ENCODE measurements at places on chromosomes 13 and 19. TPM values are rescaled to one million over a fixed set of nuclear protein-coding genes. Genes with fewer than 3 reads are reported as not detected.

GRCh38 chr13:33111414-33112110 is 95.3 kb downstream of the KL start:
- no peaks in the 10 kb centered on the region for H3K27me3 ChIP-seq
- DNase-seq, result no peak
- no peak overlapping the region for H3K4me3 ChIP-seq
- no peak overlapping the region for H3K27ac ChIP-seq

DNA sequence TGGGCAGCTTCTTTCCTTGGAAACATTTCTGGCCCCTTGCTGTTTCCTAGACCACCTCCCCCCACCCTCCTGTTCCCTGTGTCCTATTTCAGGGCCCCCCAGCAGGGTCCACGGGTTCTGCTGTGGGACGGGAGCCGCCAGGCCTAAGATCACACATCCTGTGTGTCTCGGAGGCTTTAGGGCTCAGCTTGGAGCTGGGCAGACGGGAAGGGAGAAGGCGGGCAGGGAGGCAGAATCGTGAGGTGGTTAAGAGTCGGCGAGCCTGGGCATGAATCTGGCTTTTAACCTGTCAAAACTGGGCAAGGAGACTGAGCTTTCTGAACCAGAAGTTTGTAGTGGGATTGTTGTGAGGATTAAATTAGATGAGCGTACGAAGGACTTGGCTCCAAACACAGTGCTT is 4.8 kb downstream of the KCNC3 start:
- DNase-seq, result no peak
- H3K27me3 ChIP-seq, result peaks cover 9% of the 10 kb centered on the region
- no peak overlapping the region for H3K4me3 ChIP-seq
- H3K4me1 ChIP-seq, result no peaks in the 10 kb centered on the region
- no peaks in the 10 kb centered on the region for H3K36me3 ChIP-seq

- H3K4me1 ChIP-seq, result peaks cover 18% of the 10 kb centered on the region
- H3K27ac ChIP-seq, result no peak overlapping the region
- no peaks in the 10 kb centered on the region for H3K36me3 ChIP-seq
- H3K27me3 ChIP-seq, result no peaks in the 10 kb centered on the region
- DNase-seq, result no peak
These were observed 527.5 kb downstream of the RFC3 start for GRCh38 chr13:34345258-34345965.

- no peak overlapping the region for H3K27ac ChIP-seq
- H3K27me3 ChIP-seq, result peaks cover 12% of the 10 kb centered on the region
- H3K36me3 ChIP-seq, result no peaks in the 10 kb centered on the region
- no peak overlapping the region for H3K4me3 ChIP-seq
These were observed 9.8 kb downstream of the SHISA7 start for GRCh38 chr19:55433292-55433691.

- peak; percentile 72 for DNase-seq
- H3K36me3 ChIP-seq, result no peaks in the 10 kb centered on the region
- no peaks in the 10 kb centered on the region for H3K27me3 ChIP-seq
- H3K4me3 ChIP-seq, result no peak overlapping the region
- H3K4me1 ChIP-seq, result peaks cover 2% of the 10 kb centered on the region
These were observed 131.3 kb downstream of the LACC1 start for GRCh38 chr13:44011036-44011435.

DNA sequence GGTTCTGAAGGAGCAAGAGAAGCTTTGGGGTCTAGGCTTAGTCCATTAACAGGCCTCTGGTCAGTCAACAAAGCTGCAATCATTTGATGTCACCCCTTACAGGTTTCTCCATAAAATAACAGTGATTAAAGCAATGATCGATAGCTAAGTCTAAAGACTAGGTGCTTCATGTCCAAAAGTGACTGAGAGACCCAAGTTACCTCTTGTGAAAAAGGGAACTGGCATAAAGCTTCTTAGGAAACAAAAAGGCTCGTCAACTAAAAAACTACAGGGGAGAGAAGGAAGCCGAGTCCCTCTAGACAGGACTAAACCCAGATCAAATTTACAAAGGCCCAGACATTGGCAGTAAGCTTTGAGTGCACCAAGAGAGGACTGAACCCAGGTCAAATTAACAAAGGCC is 2.2 kb downstream of the DCUN1D2 start:
- no peaks in the 10 kb centered on the region for H3K27me3 ChIP-seq
- H3K36me3 ChIP-seq, result no peaks in the 10 kb centered on the region
- DNase-seq, result no peak
- H3K4me3 ChIP-seq, result no peak overlapping the region
- peaks cover 10% of the 10 kb centered on the region for H3K4me1 ChIP-seq

GRCh38 chr13:40819797-40820315 is 30.4 kb downstream of the SLC25A15 start:
- DNase-seq, result no peak
- H3K27me3 ChIP-seq, result no peaks in the 10 kb centered on the region
- H3K36me3 ChIP-seq, result no peaks in the 10 kb centered on the region
- no peak overlapping the region for H3K27ac ChIP-seq
- H3K4me3 ChIP-seq, result no peak overlapping the region

DNA sequence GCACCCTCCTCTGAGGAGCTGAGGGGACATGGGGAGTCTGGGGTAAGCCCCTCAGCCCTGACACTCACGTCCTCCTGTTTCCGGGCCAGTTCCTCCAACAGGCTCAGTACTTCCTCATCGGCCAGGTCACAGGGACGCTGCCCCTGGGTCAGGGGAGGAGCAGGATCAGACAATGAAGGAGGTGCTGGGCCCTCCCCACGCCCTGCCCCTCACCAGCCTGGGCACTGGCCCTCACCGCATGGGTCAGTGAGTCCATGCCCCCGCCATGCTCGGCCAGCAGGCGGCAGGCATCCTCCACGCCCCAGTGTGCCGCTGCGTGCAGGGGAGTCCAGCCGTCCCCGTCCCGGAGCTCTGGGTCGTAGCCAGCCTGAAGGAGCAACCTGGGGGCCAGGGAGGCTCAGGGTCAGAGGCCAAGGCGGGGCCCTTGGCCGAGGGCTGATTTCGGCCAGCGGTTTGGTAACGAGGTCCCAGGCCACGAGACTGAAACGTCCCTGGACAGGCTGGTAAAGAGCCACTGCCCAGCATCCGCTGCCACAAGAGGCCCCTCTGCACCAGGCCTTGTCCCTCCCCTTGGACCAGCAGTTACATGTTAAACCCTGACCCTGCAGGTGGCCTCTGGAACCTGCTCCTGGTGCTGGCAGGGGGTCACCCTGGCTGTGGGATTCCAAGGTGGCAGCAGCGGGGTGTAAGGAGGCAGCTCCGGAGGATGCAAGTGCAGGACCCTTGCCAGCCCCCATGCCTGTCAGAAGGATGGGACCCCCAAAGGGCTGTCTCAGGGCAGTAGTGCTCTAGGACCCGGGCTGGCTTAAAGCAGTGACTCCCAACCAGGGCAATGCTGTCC is 18.5 kb downstream of the PPP1R12C start:
- H3K4me3 ChIP-seq, result no peak overlapping the region
- no peak for DNase-seq
- H3K27ac ChIP-seq, result no peak overlapping the region

GRCh38 chr19:40718774-40719391 is 2.0 kb downstream of the ITPKC start:
- peak overlapping the region; percentile 99 for H3K4me3 ChIP-seq
- H3K36me3 ChIP-seq, result peaks cover 3% of the 10 kb centered on the region
- no peaks in the 10 kb centered on the region for H3K27me3 ChIP-seq
- peak; percentile 93 for DNase-seq
- H3K4me1 ChIP-seq, result peaks cover 41% of the 10 kb centered on the region

DNA sequence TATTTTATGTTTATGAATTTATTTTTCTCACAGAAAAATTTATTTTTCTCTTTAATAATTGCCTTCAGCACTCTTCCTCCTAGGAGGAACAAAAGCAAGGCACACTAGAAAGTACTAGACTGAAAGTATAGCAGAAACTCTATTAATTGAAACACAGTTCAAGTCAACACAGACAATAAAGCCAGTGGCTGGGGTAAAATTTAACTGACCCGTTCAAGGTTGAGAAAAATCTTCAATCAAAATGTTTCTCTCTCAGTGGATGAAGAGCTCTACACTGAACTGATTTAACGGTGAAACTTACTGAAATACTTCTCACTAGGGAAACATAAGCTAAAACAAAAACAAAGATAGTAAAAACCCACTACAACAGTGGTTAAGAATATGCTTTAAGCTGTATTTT is 230.1 kb upstream of the MIR17HG start:
- H3K4me1 ChIP-seq, result peaks cover 3% of the 10 kb centered on the region
- no peaks in the 10 kb centered on the region for H3K27me3 ChIP-seq
- peak overlapping the region; percentile 71 for H3K27ac ChIP-seq
- no peak for DNase-seq
- no peaks in the 10 kb centered on the region for H3K36me3 ChIP-seq

- H3K4me3 ChIP-seq, result no peak overlapping the region
- no peaks in the 10 kb centered on the region for H3K36me3 ChIP-seq
- no peaks in the 10 kb centered on the region for H3K4me1 ChIP-seq
These were observed 904.8 kb upstream of the PCDH20 start for GRCh38 chr13:62320129-62321108.

- no peak overlapping the region for H3K4me3 ChIP-seq
- no peak overlapping the region for H3K27ac ChIP-seq
- no peaks in the 10 kb centered on the region for H3K27me3 ChIP-seq
- no peaks in the 10 kb centered on the region for H3K4me1 ChIP-seq
These were observed 14.6 kb downstream of the PLD3 start for GRCh38 chr19:40363069-40363468.

DNA sequence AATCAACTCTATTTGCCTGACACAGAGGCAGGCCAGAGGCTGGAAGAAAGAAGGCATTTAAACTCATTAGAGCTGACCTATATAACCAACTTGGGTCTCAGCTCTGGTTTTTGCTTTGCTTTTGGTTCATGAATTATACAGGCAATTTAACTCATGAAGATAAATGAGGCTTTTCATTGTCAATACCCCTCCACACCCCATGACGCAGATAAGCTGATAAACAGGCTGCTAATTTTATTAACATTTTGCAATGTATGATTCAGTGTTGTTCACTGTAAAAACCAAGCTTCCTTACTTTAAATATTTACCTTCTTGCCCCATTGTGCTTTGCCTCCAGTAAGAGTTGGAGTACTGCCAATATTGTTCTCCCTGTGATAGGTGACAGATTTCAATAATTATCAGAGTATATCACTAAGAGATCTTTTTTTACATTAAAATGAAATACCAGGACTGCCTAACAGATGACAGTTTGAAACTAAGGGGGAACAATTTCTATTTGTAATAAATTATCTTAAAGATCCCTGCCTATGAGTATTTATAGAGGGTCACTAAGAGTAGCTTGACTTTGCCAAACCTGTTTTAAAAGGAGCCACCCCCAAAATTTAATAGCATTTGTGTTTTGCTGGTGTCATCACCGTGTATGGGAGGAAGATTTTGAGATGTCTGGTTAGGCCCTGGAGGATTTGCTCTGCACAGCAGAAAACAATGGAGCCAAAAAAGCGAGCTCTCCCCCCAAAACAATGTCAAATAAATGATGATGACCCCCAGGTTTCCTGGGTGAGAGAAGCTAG is 472.7 kb upstream of the NBEA start:
- DNase-seq, result no peak
- H3K4me3 ChIP-seq, result no peak overlapping the region
- no peak overlapping the region for H3K27ac ChIP-seq
- H3K4me1 ChIP-seq, result no peaks in the 10 kb centered on the region

DNA sequence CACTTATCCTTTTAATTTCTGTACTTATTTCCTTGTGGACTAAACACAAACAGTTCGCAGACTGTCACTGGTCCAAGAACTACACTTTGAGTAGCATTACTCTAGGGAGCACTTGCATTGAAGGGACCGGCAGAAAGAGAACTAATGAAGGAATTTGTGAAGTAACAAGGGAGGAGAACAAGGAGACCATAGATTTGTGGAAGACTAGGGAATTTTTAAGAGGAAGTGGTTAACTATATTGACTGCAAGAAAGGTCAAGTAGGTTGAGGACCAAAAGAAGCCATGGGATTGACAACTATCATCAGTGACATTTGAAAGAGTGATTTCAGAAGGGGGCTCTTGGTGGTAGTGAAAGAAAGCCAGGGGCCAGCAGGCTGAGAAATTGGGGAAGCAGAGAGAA is 4.0 kb upstream of the RB1 start:
- no peak overlapping the region for H3K27ac ChIP-seq
- no peaks in the 10 kb centered on the region for H3K27me3 ChIP-seq
- H3K36me3 ChIP-seq, result no peaks in the 10 kb centered on the region
- no peaks in the 10 kb centered on the region for H3K4me1 ChIP-seq

- H3K27me3 ChIP-seq, result no peaks in the 10 kb centered on the region
- H3K36me3 ChIP-seq, result no peaks in the 10 kb centered on the region
- H3K4me1 ChIP-seq, result peaks cover 3% of the 10 kb centered on the region
- H3K4me3 ChIP-seq, result no peak overlapping the region
- no peak overlapping the region for H3K27ac ChIP-seq
These were observed 33.1 kb downstream of the CEBPG start for GRCh38 chr19:33406521-33407139.

GRCh38 chr13:106471957-106472543 is 63.4 kb downstream of the EFNB2 start:
- H3K27me3 ChIP-seq, result no peaks in the 10 kb centered on the region
- no peak overlapping the region for H3K4me3 ChIP-seq
- H3K4me1 ChIP-seq, result no peaks in the 10 kb centered on the region
- DNase-seq, result no peak

DNA sequence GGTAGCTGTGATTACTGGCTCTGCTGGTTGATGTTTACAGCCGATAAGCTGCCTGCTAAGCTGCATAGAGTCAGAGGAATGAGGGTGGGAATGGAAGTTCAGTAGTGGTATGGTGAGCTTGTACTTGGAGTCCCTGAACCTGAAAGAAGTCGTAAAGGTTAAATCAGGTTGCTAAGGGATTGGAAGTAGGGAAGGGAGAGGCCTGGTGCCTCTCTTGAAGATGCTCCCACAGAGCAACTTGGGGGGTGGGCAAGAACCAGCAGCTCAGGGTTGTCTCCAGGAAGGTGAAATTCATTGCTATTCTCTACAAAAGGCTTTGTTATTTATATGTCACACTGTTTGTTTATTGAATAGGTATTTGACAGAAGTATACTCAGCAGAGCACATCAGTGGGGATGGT is 73.8 kb upstream of the OLFM4 start:
- no peaks in the 10 kb centered on the region for H3K4me1 ChIP-seq
- H3K4me3 ChIP-seq, result no peak overlapping the region
- H3K27me3 ChIP-seq, result no peaks in the 10 kb centered on the region
- H3K27ac ChIP-seq, result no peak overlapping the region
- no peaks in the 10 kb centered on the region for H3K36me3 ChIP-seq
- DNase-seq, result no peak

KLK10 gene
- not detected for polyA plus RNA-seq

ZNF582 gene
- polyA plus RNA-seq, result 3.8 TPM

ZNF492 gene
- not detected for polyA plus RNA-seq

PRR20A gene
- polyA plus RNA-seq, result not detected

URAD gene
- not detected for polyA plus RNA-seq

LGALS14 gene
- not detected for polyA plus RNA-seq

ZNF433 gene
- polyA plus RNA-seq, result 10.5 TPM

SHISA7 gene
- polyA plus RNA-seq, result not detected

Data from kidney (tissue), 22 donors.